ENCODE measurements at places on chromosomes 11 and 22. TPM values are rescaled to one million over a fixed set of nuclear protein-coding genes. Genes with fewer than 3 reads are reported as not detected.

- DNase-seq = no peak
Measured at GRCh38 chr22:19806213-19807160, 45.9 kb downstream of the TBX1 start.

- DNase-seq = no peak
Measured at GRCh38 chr22:42752230-42752746, 31.6 kb upstream of the A4GALT start.

DNA sequence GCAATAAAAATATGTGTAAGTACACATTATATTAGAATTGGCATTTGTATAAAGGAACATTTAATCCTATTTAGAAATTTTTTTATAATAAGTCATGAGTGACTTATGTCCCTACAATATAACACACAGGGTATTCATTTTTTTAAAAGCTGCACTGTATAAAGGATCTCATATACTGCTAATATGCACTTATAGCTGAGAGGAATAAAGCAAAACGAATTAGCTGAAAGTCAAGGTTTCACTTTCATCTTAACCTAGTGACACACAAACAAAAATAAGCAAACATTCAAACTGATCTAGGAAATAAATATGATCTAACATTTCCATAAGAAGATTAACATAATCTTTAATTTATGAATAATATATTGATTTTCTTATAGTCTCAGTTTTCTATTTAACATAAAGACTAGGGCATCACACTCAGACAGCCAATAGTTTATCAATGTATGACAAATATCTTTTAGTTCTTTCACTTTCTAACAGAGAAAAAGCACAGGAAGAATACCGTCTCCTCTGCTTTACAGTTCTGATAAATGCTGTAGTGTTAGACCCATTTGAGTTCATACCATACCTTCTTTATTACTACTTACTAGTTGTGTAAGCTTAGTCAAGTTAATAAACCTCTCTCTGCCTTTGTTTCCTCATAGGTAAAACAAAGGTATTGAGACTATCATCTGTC, 42.9 kb downstream of the DCDC1 start:
- DNase-seq = no peak

DNA sequence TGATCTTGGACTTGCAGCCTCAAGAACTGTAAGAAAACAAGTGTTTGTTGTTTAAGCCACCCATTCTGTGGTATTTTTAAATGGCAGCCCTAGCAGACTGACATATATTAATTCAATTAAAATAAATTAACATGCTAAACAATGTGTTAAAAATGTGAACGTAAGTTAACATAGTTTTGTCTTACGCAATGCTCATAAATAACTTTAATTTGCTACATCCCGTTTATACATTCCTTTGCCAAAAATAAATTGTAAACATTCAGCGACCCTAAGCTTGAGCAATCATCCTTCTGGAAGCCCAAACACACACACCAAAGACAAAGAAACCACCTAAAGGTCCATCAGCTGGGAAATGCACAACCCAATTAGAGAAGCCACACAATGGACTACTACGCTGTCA, 70.4 kb downstream of the CELSR1 start:
- DNase-seq = no peak

- DNase-seq = peak; percentile 30
Measured at GRCh38 chr11:14073849-14074476, 111.4 kb downstream of the SPON1 start.

OR8H1 gene
- 7.9 TPM for total RNA-seq

APOA1 gene
- not detected for total RNA-seq

DNA sequence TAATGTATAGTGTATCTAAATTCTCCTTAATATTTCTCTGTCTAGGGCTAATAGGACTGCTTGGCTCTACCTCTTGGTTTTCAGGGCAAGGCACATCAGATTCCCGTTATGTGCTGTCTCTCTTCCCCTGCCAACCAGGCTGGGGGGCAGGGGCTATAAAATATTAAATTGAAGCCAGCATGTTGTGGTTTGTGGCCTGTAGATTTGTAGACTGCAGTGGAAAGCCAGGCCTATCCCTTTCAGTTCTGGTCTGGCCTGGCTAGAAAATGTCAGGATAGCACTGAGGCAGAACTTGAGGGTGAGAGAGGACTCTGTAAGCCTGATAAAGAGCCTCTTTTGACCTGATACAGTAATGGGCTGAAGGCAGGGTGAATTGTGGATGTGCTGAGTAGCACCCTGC, 14.4 kb upstream of the GRK2 start:
- DNase-seq = no peak

CRYBA4 gene
- not detected for total RNA-seq

ZP1 gene
- total RNA-seq = 0.96 TPM

ST13 gene
- 177 TPM for total RNA-seq

Measured in umbilical cord (tissue), 2 donors.